ENCODE measurements at places on chromosomes 7 and 10. TPM values are rescaled to one million over a fixed set of nuclear protein-coding genes. Genes with fewer than 3 reads are reported as not detected.

Gene AEBP1
- 31.1 TPM for total RNA-seq

Gene CLCN1
- under 0.01 TPM for total RNA-seq

Gene PNLIPRP2
- total RNA-seq = not detected

Gene ZNF425
- total RNA-seq = 1.0 TPM

Gene ZNF783
- total RNA-seq = 4.2 TPM

Gene KLF14
- not detected for total RNA-seq

Gene CCDC71L
- total RNA-seq = 25.1 TPM

Gene IGF2BP3
- 38.2 TPM for total RNA-seq

Gene CYP3A4
- total RNA-seq = not detected

Gene PRRT4
- total RNA-seq = 0.17 TPM

Gene NME8
- not detected for total RNA-seq

Gene FKBP6
- not detected for total RNA-seq

Gene RNLS
- 13.1 TPM for total RNA-seq

Gene CTAGE8
- not detected for total RNA-seq

Gene CPED1
- total RNA-seq = 30.4 TPM

Gene LAMB4
- 0.15 TPM for total RNA-seq

Gene TET1
- 1.8 TPM for total RNA-seq

Gene ABCB8
- total RNA-seq = 44.2 TPM

Gene HYCC1
- total RNA-seq = 53.2 TPM

Gene PLXNA4
- under 0.01 TPM for total RNA-seq

Gene SPDYE3
- total RNA-seq = not detected

Gene HTR5A
- total RNA-seq = not detected

Gene ZNF736
- total RNA-seq = 1.9 TPM

Gene SFRP4
- total RNA-seq = not detected

Gene FGL2
- 0.15 TPM for total RNA-seq

Gene FAM13C
- total RNA-seq = 0.50 TPM

Gene TMEM176B
- not detected for total RNA-seq

Gene NUDT5
- 81.4 TPM for total RNA-seq

Gene TFR2
- total RNA-seq = 0.17 TPM

Gene FHIP2A
- 7.0 TPM for total RNA-seq

Gene RGR
- total RNA-seq = not detected

Gene C10orf62
- not detected for total RNA-seq

Measured in bronchus fibroblast of lung (primary cell).